HEK293T (cell line): ENCODE measurements at places on chromosomes 11 and 22.

GRCh38 chr11:91947215-91947820, 277.3 kb upstream of the FAT3 start:
- no peak for DNase-seq

- no peak for DNase-seq
Measured at GRCh38 chr22:41425660-41426365, 20.8 kb downstream of the TOB2 start.

DNA sequence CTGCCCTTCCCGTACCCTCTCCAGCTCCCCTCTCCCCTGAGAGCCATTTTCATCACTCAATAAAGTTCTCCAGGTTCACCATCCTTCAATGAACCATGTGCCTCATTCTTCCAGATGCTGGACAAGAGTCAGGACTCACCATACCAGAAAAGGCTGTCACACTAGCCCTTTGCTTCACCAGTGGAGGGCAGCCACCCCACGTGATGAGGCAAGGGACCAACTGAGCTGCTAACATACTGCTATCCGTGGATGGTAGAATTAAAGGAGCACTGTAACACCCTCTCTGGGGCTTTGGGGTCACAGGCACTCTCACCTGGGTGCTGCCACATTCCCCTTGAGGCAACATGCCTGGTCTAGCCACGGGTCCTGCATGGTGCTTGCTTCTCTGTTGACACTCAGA, 13.1 kb upstream of the OR5I1 start:
- DNase-seq = no peak

- DNase-seq = no peak
Measured at GRCh38 chr22:48258811-48259210, 1496.4 kb downstream of the TBC1D22A start.

DNA sequence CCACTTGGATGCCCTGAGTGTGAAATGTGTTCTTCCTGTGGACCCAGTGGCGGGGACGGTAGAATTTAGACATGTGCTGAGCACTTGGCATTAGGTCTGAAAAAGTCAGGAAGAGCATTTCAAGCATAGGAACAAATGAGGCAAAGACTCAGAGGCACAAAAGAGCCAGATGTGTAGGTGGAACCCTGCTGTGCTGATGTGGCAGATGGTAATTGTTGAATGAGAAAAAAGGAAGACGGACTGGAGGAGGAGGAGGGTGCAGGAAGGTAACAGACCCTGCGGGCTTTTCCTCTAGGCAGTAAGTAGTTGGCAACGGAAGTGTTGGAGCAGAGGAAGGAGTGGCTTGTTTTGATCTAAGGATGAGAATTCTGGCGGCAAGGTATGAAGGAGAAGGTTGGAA, 985.8 kb downstream of the TBC1D22A start:
- DNase-seq = no peak

GRCh38 chr11:56910046-56910773, 78.5 kb upstream of the OR5AK2 start:
- DNase-seq = no peak

GRCh38 chr11:16862726-16863125, 124.3 kb downstream of the C11orf58 start:
- no peak for DNase-seq

DNA sequence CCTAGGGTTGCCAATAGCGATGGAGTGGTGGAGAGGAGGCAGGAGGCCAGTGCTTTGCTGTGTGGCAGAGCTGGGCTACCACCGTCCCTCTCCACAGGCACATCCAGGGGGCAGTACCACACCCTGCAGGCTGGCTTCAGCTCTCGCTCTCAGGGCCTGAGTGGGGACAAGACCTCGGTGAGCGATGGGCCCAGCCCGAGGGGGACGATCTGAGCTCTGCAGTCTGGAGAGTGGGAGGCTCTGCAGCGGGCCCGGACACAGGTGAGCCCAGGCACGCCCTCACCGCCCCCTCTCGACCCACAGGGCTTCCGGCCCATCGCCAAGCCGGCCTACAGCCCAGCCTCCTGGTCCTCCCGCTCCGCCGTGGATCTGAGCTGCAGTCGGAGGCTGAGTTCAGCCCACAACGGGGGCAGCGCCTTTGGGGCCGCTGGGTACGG, 2.5 kb downstream of the PKP3 start:
- peak; percentile 33 for DNase-seq

DNA sequence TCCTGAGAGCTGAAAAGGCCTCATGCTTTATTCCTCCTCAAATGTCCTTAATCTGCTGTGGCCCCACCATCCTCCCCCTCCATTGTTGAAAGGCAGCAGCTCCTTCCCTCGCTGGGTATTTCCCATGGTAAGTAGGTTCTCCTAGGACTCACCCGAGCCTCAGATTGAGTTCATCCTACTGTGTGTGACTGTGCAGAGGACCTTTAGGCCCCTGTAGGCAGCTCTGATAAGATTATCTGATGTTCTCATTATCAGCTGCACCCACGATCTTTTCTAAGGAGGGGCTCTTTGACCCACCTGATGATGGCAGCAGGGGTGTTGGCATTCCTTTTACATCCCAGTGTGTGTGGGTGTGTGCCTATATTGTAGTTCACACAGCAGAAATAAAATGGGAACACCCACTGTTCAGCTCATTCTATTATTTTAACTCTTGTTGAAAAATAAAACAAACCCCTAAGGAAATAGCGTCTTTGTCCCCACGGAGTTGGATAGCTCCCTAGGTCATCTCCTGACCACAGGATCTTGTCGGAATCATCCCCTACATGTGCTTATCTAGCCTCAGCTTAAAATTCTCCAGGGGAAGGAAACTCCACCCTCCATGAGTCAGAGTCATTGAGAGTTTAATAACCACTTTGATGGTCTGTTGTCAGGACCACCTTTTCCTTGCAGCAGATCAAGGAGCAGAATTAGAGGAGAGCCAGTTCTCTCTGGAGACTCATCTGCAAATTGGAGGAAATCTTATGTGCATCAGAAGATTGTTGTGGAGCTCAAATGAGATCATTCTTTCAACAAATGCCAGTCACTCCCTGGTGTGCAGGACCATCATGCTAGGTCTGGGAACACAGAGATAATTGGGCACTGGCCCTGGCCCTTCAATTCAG, 19.3 kb downstream of the ENDOD1 start:
- DNase-seq = no peak

- no peak for DNase-seq
Measured at GRCh38 chr11:95389427-95389826, 158.4 kb upstream of the SESN3 start.

- no peak for DNase-seq
Measured at GRCh38 chr11:34613552-34614056, 7.3 kb upstream of the EHF start.

DNA sequence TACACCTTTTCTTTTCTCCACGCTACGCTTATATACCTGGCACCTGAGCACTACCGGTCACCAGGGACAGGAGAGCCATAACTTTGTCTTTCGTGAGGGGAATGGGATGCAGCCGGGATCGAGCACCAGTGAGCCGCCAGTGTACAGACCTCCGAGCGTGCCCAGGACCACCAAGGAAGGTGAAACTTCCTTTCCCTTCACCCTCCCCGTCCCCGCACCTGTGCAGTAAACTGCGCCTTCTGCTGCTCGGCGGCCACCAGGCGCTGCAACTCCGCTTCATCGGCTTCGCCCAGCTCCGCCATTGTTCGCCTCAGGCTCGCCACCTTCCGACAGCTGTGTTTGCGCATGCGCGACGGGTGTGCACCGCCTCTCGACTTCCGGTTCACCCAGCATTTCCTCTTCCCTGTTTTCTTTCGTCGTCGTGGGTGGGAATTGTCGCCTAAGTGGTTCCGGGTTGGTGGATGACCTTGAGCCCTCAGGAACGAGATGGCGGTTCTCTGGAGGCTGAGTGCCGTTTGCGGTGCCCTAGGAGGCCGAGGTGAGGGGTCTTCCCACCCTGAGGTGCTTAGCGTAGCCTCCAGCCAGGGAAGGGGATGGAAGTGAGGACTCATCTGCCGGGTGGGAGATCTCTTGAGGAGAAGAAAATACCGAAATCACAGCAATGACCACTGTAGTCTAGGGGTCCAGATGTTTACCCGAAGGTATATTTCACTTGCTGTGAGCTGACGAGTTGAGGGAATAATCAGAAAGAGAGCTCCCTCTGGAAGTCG, at the start of the genes SDHD and TIMM8B:
SDHD (plus strand) TSS at position 452 of the 770 bp plus-strand sequence; CDS start at position 487, 35 bp downstream.
TIMM8B (minus strand) TSS at position 335 of the 770 bp plus-strand sequence; CDS start at position 302, 33 bp downstream.
- DNase-seq = peak; percentile 98

GRCh38 chr11:119190531-119190930, 5.3 kb downstream of the NHERF4 start:
- DNase-seq = no peak

- DNase-seq = no peak
Measured at GRCh38 chr11:117959438-117960149, 26.6 kb upstream of the IL10RA start.

- DNase-seq = no peak
Measured at GRCh38 chr11:69383372-69384250, 89.7 kb downstream of the MYEOV start.

- DNase-seq = peak; percentile 35
Measured at GRCh38 chr11:20397281-20397680, 9.8 kb downstream of the PRMT3 start.

GRCh38 chr11:131638889-131639288, 268.5 kb downstream of the NTM start:
- no peak for DNase-seq

DNA sequence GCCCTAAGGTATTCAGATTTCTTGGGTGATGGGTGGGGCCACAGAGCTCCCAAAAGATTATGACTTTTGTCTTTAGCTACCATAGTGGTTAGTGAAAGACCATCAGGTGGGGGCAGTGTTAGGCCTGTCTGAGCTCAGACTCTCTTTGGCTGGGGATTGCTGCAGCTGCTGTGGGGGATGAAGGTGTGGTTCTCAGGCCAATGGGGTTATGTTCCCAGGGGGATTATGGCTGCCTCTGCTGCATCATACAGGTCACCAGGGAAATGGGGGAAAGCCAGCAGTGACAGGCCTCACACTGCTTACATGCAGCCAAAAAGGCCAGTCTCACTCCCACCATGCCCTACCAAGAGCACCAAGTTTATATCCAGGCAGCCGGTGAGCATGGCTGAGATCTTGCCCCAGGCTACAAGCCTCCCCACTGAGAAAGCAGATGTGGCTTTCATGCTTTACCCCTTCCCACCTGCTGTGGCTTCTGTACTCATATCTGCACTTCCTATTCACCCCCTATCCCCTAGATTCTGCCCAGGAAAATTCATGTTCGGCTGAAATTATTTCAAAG, 24.8 kb downstream of the CNTF start:
- no peak for DNase-seq

- no peak for DNase-seq
Measured at GRCh38 chr11:58691675-58692074, 40.1 kb downstream of the GLYAT start.

DNA sequence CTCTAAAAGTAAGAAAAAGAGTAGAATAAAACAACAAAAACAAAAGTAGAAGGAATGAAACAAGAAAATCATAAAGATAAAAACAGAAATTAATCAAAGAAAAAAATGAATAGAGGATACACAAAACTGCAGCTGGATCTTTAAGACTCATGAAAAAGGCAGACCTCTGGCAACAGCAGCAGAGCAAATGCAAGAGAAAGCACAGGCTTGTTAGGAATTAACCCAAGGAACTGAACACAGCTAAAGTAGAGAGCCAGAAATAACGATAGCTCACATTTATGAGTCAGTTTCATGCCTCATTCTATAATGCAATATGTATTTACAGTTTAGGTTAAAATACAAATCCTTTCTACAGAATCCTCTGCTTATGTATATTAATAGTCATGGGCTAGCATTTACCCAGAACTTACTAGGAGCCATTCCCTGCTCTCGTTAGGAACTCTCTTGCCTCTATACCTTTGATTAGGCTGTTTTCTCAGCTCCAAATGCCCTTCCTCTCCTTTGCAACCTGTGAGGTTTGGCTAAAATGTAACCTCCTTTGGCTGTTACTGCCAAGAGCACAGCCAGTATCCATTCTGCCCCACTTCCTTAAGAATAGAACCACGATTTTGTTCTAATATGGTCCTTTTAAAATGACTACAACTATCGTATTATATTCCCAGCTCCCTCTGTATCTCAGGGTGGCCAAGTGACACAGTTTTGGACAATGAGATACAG, 38.3 kb upstream of the NFAM1 start:
- DNase-seq = no peak

DNA sequence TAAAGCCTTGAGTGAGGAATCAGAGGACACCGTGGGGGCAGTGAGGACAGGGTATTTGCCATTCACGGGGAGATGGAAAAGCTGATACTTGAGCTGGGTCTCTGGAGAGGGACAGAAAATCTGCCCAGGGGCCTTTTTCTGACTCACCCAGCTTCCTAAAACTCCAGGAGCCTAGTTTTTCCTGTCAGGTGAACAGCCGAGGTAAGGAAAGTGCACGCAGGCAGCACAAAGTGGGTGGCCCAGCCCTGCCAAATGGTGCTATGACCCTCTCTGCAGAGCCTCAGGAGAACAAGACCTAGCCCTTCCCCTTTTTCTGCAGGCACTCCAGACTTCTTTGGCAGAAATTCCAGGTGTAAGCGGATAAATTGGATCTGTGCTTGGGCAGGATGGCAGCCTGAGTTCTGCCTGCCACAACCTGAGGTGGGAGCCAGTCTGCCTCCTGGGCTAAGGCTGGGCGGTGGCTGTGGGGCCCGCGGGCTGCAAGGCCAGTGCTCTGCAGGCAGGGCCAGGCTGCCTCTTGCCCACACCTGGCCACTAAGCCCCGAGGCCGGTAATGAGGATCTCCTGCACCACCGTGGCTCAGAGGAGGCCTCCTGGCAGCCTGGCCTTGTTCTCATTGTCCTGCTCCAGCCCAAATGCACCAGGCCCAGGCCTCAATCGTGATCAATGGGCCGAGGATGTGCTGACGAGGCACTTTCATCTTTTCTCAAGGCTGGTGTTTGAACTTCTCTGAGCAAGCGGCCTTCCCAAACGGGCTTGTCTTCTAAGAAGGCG, 72.9 kb upstream of the LMO1 start:
- no peak for DNase-seq
